Stimulated activated CD4-positive, alpha-beta T cell treated with anti-CD3 and anti-CD28 coated beads, TNF-alpha, amount 100 ng/mL, for 4 hours (primary cell): ENCODE measurements at places on chromosomes 7 and 10.

DNA sequence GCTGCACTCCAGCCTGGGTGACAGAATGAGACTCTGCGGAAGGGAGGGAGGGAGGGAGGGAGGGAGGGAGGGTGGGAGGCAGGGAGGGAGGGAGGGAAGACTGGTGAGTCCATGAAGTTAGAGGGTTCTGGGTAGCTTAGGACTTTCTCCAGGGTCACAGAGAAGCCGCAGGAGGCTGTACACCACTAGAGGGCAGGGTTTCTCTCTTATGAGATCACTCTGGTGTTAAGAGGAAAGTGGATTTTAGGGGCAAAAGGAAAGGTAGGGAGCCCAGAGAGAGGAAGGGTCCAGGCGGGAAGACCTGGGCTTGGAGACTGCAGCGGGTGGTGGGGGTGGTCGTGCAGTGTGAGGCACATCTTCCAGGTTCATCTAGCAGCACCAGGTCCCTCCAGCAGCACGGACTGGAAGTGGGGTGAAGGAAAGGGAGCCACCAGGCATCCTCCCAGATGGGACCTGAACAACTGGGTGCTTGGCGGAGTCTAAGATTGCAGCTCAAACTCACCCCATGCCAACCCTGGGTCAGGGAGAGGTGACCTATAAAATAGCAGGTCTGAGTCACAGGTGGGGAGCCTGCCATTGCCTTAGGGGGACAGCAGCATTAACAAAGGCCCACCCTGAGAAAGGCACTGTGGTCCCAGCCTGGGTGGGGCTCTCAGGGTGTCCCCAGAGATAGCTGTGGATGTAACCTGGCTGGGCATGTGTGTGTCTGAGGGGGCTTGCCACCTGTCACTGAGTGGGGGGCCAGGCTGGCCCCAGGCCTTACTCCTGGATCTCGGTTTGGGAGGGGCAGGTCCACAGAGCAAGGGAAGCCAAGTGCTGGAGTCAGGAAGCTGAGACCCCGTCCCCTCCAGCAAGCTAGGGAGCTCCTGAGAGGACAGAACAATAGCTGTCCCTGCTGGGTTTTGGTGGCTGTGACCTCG is 48.5 kb upstream of the SLC29A3 start:
- DNase-seq, result no peak

GRCh38 chr10:48895803-48896195 is 43.8 kb downstream of the LRRC18 start:
- DNase-seq, result no peak

- DNase-seq, result no peak
These were observed 152.8 kb downstream of the MACC1 start for GRCh38 chr7:20064181-20064970.

DNA sequence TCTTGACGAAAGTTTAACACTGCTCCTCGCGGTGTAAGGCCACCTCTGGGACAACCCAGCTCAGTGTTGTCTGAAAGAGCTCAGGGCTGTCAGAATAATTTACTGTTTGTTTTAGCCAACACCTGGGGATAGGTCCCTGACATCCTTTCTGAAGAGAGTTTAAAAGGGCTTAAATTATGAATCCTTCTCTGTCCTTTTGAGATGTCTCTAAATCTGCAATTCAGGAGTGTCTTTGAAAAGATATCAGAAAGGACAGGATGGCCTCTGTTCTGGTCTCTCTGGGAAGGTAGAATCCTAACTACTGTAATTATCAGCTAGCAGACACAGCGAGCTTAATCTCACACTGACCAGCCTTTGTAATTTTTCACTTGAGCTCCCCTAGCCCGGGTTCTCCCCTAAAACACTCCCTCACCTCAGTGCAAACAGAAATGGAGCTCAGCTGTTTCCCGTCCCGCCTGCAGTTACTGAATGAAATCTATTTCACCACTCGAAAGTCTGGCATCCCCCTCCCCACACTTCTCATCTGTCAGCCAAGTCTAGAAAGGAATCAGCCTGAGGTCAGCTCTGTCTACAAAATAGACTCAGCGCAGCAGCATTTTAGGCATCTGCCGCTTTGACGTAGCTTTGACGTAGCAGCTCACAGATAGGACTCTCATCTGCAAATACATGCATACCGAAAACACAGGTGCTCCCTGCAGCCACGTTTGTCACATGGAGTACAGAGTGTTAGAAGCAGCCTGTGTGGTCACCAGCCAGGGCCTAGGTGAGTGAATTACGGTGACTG is 4.8 kb downstream of the DYNC2I1 start:
- DNase-seq, result no peak

- DNase-seq, result no peak
These were observed 296.6 kb downstream of the HGF start for GRCh38 chr7:81473236-81473635.

GRCh38 chr10:132205650-132206376 is 19.1 kb downstream of the DPYSL4 start:
- DNase-seq, result no peak

DNA sequence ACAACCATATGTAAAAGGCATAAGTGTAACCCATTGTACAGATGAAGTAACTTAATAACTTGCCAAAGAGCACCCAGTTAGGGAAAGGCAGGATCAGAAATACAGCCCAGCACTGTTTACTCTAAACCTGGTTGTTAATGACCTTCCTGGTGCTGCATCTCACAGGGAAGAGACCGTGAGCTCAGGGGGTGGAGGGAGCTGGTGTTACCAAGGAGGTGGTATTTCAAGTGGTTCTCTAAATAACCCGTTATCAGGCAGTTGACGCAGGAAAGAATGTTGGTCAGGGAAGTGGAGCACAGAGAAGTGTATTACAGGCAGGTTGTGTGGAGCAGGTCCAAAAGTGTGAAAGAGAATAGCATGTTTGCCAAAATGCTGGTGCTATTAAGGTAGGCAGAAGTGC is 4.4 kb upstream of the ST7 start:
- no peak for DNase-seq

- no peak for DNase-seq
These were observed 115.5 kb downstream of the AGMO start for GRCh38 chr7:15446280-15446679.

- DNase-seq, result no peak
These were observed 699.9 kb downstream of the INHBA start for GRCh38 chr7:41002741-41003610.

- DNase-seq, result no peak
These were observed 47.7 kb upstream of the RNF148 start for GRCh38 chr7:122750389-122750788.

DNA sequence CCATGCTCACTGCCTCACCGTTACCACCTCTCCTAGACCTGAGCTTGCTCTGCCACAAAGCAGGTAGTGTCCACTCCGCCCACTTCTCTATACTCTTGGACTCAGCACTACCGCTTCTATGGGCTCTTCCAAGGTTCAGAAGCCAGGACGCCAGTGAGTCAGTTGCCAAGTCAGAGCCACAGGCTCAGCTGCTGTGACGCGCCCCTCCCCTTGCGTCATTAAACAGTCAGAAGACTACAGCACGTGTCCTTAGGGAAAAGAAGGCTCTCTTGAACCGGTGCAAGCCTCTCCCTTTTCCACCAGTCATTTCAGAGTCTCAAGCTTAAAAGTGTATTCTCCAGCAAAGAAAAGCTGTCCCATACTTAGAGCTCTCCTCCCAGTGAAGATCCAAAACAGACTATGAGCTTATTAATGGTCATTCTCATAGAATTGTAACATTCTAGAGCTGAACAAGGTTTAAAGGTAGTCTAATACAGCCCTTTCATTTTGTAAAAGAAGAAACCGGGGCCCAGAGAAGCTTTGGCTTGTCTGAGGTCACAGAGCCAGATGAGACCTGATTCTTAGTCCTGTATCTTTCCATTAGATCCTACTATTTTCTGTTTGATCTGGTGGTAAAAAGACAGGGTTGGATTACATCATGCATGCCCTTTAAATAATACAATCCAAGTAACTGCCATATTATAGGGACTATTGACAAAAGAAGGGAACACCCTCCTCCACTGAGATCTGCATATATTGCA is 40.9 kb upstream of the MET start:
- no peak for DNase-seq

- no peak for DNase-seq
These were observed 14.8 kb upstream of the ZMIZ2 start for GRCh38 chr7:44733708-44734481.

- no peak for DNase-seq
These were observed 33.2 kb downstream of the TRIM8 start for GRCh38 chr10:102677331-102678067.

DNA sequence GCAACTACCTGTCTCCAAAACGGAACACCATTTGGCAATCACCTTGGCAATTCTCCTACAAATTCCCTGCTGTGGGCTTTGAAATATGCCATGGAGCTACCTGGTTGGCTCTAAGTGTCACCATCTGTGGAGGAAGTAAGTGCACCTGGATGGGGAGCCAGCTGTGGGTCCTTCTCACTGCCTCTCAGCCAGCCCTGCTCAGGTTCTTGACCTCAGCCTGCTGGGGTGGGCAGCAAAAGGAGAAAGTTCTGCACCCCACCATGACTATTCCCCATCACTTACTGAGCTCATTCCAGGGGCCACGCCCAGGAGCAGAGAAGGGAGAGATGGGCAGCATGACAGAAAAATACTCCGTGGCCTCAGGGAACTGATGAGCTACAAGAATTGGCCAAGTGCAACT is 158.7 kb downstream of the TNS3 start:
- DNase-seq, result no peak

GRCh38 chr7:66283003-66283920 is 78.1 kb downstream of the TPST1 start:
- no peak for DNase-seq

DNA sequence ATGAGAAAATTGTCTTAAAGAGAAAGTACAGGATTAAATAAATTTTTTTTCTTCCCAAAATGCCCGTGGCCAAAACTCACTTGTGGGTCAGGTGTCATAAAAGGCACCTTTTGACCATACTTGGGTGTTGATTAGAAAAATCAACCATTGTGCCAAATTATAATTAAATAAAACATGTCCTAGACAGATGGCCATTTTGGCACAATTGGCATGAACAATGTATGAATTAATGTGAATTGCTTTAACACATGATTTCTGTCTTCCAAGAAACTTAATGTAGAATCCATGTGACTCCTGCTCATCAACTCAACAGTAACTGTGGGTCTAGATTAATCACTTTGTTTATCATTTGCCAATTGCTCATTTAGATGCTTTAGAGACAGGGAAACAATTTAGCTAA is 64.0 kb downstream of the CSTF2T start:
- no peak for DNase-seq

- no peak for DNase-seq
These were observed 419.2 kb upstream of the NFE2L3 start for GRCh38 chr7:25732766-25733217.

GRCh38 chr10:16477757-16478156 is 40.9 kb downstream of the PTER start:
- DNase-seq, result no peak

GRCh38 chr10:111151595-111152307 is 74.9 kb downstream of the ADRA2A start:
- no peak for DNase-seq

DNA sequence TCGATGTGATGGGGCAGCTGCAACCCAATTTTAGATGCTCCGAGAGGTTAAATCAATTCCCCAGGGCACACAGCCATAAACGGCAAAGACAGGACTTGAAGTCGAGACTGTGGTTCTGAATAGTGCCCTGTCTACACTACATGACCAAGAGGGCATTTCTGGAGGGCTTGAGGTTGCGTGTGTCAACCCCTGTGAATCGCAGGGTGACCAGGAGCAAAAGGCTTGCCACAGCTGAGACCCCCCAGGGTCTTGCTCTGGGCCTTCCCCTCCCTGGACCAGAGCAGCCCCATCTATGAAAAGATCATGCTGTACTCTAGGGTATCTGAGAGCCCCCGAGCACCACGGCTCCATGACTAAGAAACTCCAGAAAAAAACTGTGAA is 26.8 kb upstream of the RASGEF1A start:
- DNase-seq, result no peak
